ENCODE measurements at places on chromosomes 13 and 19.

GRCh38 chr19:17070421-17070820 is 4.8 kb downstream of the HAUS8 start:
- DNase-seq: no peak

GRCh38 chr13:24717217-24717616 is 37.0 kb downstream of the ATP12A start:
- no peak for DNase-seq

GRCh38 chr13:111902726-111903125 is 164.2 kb upstream of the SOX1 start:
- DNase-seq: no peak

- no peak for DNase-seq
These were observed 250.9 kb downstream of the MAB21L1 start for GRCh38 chr13:35225582-35225981.

- no peak for DNase-seq
These were observed 121.4 kb downstream of the ENOX1 start for GRCh38 chr13:43665388-43665787.

DNA sequence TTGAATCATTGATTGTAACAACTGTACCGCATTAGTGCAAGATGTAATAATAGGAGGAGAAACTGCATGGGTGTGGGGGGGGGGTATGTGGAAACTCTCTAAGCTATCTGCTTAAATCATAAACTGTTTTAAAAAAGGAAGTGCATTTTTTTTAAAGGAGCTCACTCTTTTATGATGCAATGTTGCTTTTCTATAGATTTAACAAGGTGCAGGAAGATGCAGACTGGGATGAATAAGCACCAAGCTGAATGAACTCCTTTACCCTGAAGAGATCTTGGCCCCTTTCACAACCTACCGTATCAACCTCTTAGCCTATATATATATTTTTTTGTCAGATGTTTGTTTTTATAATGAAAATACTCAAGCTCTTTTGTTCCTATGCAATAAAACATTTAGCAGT is 95.9 kb downstream of the AKAP11 start:
- DNase-seq: no peak

GRCh38 chr13:34034411-34034810 is 216.5 kb downstream of the RFC3 start:
- no peak for DNase-seq

GRCh38 chr13:34546344-34547250 is 395.5 kb upstream of the NBEA start:
- DNase-seq: no peak

DNA sequence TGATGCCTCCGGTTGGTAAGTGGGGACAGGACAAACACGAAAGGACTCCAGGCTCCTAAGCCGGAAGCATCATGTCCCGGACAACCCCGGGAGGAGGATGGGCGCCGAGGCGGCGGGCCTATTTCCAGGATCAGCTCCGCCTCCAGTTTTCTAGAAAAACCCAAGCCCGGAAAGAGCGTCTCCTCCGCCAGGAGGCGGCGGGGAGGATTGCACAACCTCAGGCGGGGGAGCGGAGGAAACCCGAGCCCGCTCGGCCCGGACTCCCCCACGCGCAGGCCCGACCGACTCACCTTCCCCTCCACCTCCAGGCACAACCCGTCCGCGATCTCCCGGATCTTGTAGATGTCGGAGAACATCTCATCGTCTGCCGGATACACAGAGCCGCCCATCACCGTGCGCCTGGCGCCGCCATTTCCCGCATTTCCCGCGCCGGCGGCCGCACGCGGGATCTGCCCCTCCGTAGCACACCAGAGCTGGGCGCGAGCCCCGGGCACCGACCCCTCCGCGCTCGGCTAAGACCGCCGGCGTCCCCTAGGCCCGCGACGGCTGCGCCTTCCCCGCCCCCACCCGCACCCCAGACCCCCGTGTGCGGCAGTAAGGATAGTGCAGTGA is 455 bp downstream of the TPT1 start:
- peak; percentile 82 for DNase-seq

- no peak for DNase-seq
These were observed 2.7 kb downstream of the PNMA8C start for GRCh38 chr19:46426035-46426505.

DNA sequence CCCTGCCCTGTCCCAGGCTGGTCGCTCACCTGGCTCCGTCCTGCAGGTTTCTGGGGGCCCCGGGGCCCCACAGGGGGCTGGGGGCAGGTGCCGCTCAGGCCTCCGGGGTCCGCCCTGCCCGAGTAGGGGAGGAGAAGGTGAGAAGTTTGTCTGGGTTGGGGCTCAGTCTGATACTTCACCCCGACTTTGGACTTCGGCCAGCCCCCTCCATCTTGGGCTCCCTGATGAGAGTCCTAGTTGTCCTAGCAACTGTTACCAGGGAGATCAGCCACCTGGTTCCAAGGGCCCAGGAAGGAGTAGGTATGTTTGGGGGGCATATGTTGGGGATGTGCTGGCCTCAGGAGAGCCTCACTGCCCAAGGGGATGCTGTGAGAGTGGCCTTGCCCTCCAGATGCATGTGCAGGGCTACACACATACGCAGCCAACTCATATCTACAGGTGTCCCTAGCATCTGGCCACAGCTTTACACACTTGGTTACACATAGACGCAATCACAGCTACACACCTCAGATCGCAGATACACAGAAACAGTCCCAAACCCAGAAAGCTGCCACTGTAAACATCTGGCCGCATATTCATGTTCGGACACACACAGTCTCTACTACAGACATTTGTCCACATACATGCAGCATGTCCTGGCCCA is 3.4 kb downstream of the NUMBL start:
- DNase-seq: no peak

- no peak for DNase-seq
These were observed 4.5 kb upstream of the B3GNT8 start for GRCh38 chr19:41431426-41432386.

- no peak for DNase-seq
These were observed 52.0 kb downstream of the TINCR start for GRCh38 chr19:5515737-5516136.

DNA sequence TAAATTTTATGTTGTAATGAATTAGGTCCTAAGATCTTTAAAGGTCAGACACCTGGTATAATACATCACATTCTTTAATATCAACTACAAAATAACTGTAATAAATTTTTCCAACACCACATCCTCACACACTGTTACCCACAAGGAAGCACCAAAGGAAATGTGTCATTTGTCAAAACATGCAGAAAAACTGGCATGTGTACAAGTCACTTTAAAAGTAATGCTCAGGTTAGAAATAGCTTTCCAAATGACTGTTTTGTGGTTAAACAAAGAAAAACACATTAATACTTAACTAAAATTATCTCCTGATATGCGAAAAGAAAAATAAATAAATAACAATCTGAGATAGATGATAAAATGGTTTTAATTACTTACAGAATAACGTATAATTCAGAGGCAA is 74.7 kb downstream of the MZT1 start:
- no peak for DNase-seq

GRCh38 chr19:10118960-10119359 is 739 bp downstream of the EIF3G start:
- DNase-seq: no peak

DNA sequence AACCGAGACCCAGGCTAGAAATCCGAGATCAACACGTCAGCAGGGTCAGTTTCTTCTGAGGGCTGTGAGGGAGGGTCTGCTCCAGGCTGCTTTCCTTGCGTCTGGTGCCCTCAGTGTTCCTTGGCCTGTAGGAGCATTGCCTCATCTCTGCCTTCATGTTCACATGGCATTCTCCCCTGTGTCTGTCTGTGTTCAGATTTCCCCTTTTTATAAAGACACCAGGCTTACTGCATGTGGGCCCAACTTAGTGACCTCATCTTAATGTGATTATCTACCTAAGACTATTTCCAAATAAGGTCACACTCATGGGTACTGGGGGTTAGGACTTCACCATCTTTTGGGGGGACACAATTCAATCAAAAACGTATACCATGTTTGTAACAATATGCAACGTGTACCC is 57.2 kb upstream of the C1QTNF9 start:
- DNase-seq: no peak

DNA sequence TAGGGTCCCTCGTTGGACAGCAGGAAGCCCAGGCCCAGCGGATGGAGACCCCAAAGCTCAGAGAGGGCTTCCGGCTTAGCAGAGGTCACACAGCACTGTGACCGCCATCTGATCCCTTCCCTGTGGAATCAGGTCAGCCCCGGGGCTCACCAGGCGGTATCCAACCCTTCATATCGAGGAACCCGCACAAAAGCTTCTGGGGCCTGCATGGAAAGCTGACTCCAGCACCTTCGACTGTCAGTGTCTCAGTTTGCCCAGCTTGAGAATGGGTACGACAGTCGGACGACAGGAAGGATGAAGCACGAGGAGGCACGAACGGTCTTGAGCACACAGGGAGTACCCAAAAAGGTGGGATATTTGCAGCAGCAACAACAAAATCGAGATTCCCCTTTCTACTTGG is 2.6 kb downstream of the TLE5 start:
- DNase-seq: no peak

DNA sequence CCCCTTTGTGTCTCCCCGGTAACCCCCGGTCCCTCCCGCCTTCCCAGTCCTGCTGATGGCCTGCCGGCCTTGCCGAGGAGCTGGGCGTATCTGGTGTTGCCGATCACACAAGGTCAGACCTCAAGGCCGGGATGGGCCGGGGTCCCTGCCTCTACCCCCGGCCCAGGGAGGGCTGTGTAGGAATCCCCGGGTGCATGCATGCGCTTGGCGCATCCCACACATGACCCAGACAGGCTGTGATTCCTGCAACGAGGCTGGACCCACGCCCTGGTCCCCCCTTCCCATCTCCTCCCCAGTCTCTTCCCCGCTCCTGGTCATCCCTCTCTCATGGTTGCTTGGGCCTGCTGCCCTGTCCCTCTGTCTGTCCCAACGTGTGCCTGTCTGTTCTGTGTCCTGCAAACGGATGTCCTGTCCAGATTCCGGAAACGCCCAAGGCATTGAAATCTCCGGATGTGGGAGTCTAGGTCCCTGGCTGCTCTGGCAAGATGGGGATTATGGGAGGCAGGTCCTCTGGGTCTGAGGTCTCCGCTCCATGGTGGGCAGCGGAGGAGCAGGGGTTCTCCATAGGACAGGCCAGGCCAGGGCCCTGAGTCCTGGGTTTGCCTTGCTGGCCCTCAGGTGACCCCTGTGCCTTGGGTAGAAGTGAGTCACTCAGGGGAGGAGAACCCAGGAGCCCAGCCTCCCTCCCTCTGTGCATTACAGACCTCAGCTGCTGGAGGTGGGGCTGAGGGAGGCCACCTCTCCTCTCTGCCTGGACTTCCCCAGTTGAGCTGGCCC is 1.6 kb downstream of the PKN1 start:
- no peak for DNase-seq
